Activated CD4-positive, alpha-beta T cell treated with anti-CD3 and anti-CD28 coated beads for 36 hours (primary cell): ENCODE measurements at places on chromosomes 1 and 21. TPM values are rescaled to one million over a fixed set of nuclear protein-coding genes. Genes with fewer than 3 reads are reported as not detected.

FCRLA gene
- total RNA-seq = not detected

GPR25 gene
- not detected for total RNA-seq

CCDC17 gene
- 1.0 TPM for total RNA-seq

SAMSN1 gene
- 39.8 TPM for total RNA-seq

TMEM269 gene
- total RNA-seq = 0.19 TPM

CLDN17 gene
- not detected for total RNA-seq

LDLRAP1 gene
- 13.0 TPM for total RNA-seq

DNA sequence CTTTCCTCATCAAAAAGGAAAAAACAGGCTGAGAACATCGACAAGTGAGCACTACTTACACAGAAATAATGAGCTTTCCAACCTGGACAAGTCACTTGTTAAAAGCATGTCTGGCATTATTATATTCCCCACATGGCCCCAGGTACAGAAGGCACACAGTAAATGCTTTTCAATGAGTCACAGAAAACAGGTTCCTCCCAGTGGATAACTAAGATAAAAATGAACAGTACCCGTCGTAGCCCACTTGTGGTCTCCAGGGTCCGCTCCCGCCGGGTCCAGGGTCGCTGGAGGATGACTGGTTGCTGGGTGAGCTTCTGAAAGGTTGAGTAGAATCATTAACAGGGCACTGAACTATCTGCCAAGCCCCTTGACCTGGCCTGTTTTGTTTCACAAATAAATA lies 186.6 kb downstream of the SIPA1L2 start:
- no peaks in the 10 kb centered on the region for H3K27me3 ChIP-seq
- peaks cover 4% of the 10 kb centered on the region for H3K36me3 ChIP-seq
- H3K27ac ChIP-seq = peak overlapping the region; percentile 19
- H3K4me3 ChIP-seq = no peak overlapping the region

GRCh38 chr1:184254849-184255248 lies 132.0 kb upstream of the C1orf21 start:
- H3K4me1 ChIP-seq = no peaks in the 10 kb centered on the region
- peaks cover 7% of the 10 kb centered on the region for H3K27me3 ChIP-seq
- no peak overlapping the region for H3K27ac ChIP-seq

- H3K27me3 ChIP-seq = no peaks in the 10 kb centered on the region
- H3K4me3 ChIP-seq = no peak overlapping the region
- no peaks in the 10 kb centered on the region for H3K4me1 ChIP-seq
- H3K27ac ChIP-seq = no peak overlapping the region
- DNase-seq = no peak
Measured at GRCh38 chr1:96073100-96073499, 648.5 kb upstream of the PTBP2 start.

- H3K36me3 ChIP-seq = peaks cover 11% of the 10 kb centered on the region
- peaks cover 44% of the 10 kb centered on the region for H3K4me1 ChIP-seq
- DNase-seq = no peak
- peak overlapping the region; percentile 92 for H3K4me3 ChIP-seq
- H3K27ac ChIP-seq = peak overlapping the region; percentile 92
Measured at GRCh38 chr1:77218477-77219165, 609 bp downstream of the PIGK start.

- H3K4me1 ChIP-seq = no peaks in the 10 kb centered on the region
- DNase-seq = no peak
- peaks cover 10% of the 10 kb centered on the region for H3K27me3 ChIP-seq
- H3K36me3 ChIP-seq = no peaks in the 10 kb centered on the region
- no peak overlapping the region for H3K4me3 ChIP-seq
Measured at GRCh38 chr1:87236585-87236984, 92.1 kb upstream of the LMO4 start.

DNA sequence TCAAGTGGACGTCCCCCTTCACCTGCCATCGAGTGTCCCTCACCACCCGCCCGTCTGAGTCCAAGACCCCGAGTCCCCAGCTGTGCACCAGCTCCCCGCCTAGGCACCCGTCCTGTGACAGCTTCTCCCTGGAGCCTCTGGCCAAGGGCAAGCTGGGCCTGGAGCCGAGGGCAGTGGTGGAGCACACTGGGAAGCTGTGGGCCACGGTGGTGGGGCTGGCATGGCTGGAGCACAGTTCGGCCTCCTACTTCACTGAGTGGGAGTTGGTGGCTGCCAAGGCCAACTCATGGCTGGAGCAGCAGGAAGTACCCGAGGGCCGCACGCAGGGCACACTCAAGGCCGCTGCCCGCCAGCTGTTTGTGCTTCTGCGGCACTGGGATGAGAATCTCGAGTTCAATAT lies 63.2 kb downstream of the VWA5B1 start:
- no peak for DNase-seq
- no peaks in the 10 kb centered on the region for H3K36me3 ChIP-seq
- no peak overlapping the region for H3K4me3 ChIP-seq
- H3K4me1 ChIP-seq = peaks cover 14% of the 10 kb centered on the region

DNA sequence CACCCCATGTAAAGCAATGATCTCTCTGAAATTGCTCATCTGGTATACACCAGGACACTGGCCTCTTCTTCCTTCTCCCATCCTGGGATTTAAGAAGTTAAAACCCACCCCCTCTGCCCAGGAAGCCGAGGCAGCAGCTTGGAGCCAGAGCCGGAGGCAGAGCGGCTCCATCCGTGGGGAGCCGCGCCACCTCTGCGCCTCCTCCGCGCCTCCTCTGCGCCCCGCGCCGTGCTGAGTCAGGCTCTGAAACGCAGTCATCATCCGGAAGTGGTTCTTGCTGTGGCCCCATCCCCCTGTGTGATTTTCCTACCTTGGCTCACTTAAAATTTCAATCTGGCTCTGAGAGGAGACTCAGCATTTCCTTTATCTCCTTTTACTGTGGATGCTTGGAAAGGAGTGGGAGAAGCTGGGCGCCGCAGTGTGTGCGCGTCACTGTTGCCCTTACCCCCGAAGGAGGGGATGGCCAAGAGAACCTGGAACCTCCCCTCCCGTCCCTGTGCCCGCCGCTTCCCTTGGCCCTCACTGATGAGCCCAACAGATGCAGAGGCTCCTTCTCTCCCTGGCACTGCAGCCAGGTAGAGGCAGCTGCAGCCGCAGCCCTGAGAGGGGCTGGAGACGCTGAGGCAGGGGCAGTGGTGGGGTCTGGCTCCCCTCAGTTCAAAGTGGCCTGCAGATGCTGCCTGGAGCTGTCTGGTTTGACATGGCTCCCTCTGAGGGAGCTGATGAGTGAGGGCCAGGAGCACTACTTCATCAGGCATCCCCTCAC lies 15.3 kb upstream of the NPHP4 start:
- peak; percentile 67 for DNase-seq
- H3K27me3 ChIP-seq = no peaks in the 10 kb centered on the region
- H3K4me3 ChIP-seq = no peak overlapping the region
- H3K4me1 ChIP-seq = peaks cover 14% of the 10 kb centered on the region
- H3K27ac ChIP-seq = peak overlapping the region; percentile 13

- no peaks in the 10 kb centered on the region for H3K27me3 ChIP-seq
- H3K4me1 ChIP-seq = peaks cover 29% of the 10 kb centered on the region
- no peak for DNase-seq
Measured at GRCh38 chr1:239816081-239816782, 275.5 kb upstream of the FMN2 start.

DNA sequence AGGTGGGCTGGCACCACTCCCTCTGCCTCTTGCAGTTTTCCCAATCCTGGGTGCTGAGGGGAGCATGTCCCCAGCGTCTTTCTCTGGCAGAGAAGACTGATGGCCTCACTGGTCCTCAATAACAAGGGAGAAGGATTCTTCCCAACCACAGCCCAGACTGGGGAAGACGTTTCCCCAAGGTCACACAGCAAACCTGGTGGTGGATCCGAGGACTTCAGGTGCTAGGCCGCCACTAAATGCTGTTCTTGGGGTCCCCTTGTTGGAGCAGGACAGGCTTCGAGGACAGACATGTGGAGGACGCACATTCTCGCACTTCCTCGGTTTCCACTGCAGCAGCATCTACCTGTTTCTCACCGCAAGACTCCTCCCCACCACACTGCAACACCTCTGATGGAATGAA lies 30.9 kb upstream of the PAX7 start:
- H3K27ac ChIP-seq = no peak overlapping the region
- H3K36me3 ChIP-seq = no peaks in the 10 kb centered on the region
- DNase-seq = no peak
- no peak overlapping the region for H3K4me3 ChIP-seq
- peaks cover 12% of the 10 kb centered on the region for H3K27me3 ChIP-seq

DNA sequence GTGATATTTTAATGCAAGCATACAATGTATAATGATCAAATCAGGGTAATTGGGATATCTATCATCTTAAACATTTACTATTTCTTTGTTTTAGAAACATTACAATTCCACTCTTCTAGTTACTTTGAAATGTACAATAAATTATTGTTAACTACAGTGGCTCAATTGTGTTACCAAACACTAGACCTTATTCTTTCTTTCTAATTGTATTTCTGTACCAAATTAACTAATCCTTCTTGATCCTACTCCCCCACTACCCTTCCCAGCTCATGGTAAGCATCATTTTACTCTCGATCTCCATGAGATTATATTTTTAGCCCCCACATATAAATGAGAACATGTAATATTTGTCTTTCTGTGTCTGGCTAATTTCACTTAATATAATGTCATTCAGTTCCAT lies 95.0 kb upstream of the MROH9 start:
- no peaks in the 10 kb centered on the region for H3K4me1 ChIP-seq
- no peaks in the 10 kb centered on the region for H3K36me3 ChIP-seq
- no peak overlapping the region for H3K27ac ChIP-seq
- peaks cover 2% of the 10 kb centered on the region for H3K27me3 ChIP-seq
- no peak overlapping the region for H3K4me3 ChIP-seq

- peak; percentile 57 for DNase-seq
- peak overlapping the region; percentile 91 for H3K27ac ChIP-seq
- peaks cover 56% of the 10 kb centered on the region for H3K4me1 ChIP-seq
- no peaks in the 10 kb centered on the region for H3K27me3 ChIP-seq
- H3K36me3 ChIP-seq = peaks cover 16% of the 10 kb centered on the region
Measured at GRCh38 chr21:29077651-29078090, 4.2 kb upstream of the CCT8 start.

DNA sequence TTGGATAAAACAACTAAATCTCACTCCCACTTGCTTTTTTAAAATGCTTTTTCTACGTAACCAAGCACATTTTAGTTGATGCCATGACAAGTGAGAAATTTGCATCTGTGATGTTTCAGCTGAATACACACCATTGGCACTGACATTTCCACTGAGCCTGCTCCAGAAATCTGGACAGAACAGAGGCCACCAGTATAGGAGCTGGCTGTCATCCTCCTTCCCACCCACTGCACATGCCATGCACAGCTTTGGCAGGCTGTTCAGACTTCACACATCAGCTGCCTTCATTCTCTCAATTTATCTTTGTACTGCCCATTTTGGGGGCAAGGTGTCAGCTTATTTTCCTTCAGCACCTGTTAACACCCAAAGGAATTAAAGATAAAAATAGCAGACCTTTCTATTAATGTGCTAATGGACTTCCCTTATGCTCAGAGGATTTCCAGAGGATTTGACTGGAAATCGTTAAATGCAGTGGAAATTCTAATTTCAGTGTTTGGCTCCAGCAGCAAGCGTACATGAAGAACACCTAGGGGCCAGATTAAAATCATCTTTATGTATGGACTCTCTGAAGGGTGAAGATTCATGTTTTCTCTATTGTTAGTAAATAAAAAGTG lies 12.9 kb upstream of the PODN start:
- no peak overlapping the region for H3K27ac ChIP-seq
- H3K27me3 ChIP-seq = no peaks in the 10 kb centered on the region
- no peak overlapping the region for H3K4me3 ChIP-seq
- peaks cover 10% of the 10 kb centered on the region for H3K4me1 ChIP-seq
- H3K36me3 ChIP-seq = peaks cover 22% of the 10 kb centered on the region
- DNase-seq = no peak

DNA sequence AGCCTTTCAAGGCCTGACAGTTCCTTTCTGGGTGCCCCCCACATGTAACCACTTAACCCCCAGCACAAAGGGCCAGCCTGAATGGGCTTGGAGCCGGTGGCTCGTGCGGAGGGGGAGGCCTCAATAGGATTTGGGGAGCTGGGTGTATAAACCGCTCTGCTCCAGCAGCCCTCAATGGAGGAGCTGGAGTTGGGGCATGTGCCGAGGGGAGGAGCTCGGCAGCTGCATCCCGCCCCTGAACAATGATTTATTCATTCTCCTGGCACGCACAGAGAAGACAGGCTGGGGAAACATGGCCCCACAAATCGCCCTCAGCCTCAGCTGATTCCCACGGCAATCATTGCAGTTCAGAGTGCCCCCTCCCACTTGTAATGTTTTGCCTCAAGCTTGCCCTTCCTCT lies 6.9 kb upstream of the C1orf216 start:
- no peaks in the 10 kb centered on the region for H3K27me3 ChIP-seq
- peaks cover 3% of the 10 kb centered on the region for H3K36me3 ChIP-seq
- DNase-seq = no peak
- no peaks in the 10 kb centered on the region for H3K4me1 ChIP-seq
- H3K27ac ChIP-seq = no peak overlapping the region

GRCh38 chr1:89632657-89633247 lies at the start of gene LRRC8C:
Gene LRRC8C (plus strand): TSS chr1:89633120. CDS start chr1:89686474, 53,354 bp downstream.
- peak; percentile 93 for DNase-seq
- peak within 1 kb of the TSS; percentile 98 for H3K27ac ChIP-seq
- peak within 1 kb of the TSS; percentile 96 for H3K4me3 ChIP-seq

DNA sequence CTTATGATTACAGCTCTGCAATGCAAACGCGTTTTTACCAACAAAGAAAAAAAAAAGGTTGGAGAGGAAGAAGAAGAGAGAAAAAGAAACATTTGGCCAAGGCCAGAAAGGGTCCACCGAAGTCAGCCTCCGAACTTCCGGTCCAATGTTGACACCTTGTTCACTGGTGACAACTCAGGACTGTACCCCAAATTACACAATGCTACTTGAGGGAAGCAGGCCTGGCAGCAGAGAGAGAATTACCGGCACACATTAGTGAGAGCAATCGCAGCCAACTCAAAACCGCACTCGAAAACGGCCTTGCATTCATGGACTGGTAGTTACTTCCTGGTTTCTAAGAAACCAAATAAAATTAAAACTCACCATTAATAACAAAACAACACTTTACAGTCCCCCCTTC lies 652.5 kb downstream of the KIF26B start:
- DNase-seq = no peak
- H3K4me3 ChIP-seq = no peak overlapping the region
- H3K4me1 ChIP-seq = peaks cover 3% of the 10 kb centered on the region
- peaks cover 1% of the 10 kb centered on the region for H3K36me3 ChIP-seq
- H3K27ac ChIP-seq = no peak overlapping the region

DNA sequence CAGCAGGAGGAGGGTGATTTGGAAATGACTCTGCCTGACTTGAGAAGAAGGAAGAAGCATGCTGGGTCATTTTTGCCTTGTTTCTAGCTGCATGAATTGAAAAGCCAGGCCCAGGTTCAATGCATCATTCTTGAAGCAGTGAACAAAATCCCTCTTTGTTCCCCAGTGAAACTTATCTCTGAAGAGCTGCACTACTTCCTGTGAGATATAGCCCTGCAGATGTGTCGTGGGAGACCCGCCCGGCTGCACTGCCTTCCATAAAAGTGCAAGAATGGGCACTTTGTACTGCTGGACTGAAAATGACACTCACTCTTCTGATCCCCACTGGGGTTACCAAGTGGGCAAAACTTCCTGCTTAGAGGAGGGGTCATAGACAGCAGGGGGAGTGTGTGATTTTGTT lies 249.2 kb upstream of the NFIA start:
- H3K27ac ChIP-seq = no peak overlapping the region
- H3K27me3 ChIP-seq = peaks cover 19% of the 10 kb centered on the region
- H3K4me1 ChIP-seq = peaks cover 3% of the 10 kb centered on the region
- no peaks in the 10 kb centered on the region for H3K36me3 ChIP-seq
- no peak overlapping the region for H3K4me3 ChIP-seq
